H9 (cell line): ENCODE measurements at places on chromosomes 7 and 10. TPM values are rescaled to one million over a fixed set of nuclear protein-coding genes. Genes with fewer than 3 reads are reported as not detected.
A peak's percentile ranks its signal among the peaks of the same experiment; 100 is the strongest.

The ASIC3 gene
- 1.7 and 2.3 TPM in 2 replicates for total RNA-seq

The IFIT1B gene
- not detected in 2 replicates for total RNA-seq

The OPALIN gene
- not detected in 2 replicates for total RNA-seq

The CLDN3 gene
- 16.5 and 16.9 TPM in 2 replicates for total RNA-seq

The ADCYAP1R1 gene
- 7.4 and 8.9 TPM in 2 replicates for total RNA-seq

The FAM24B gene
- total RNA-seq, result not detected in 2 replicates

DNA sequence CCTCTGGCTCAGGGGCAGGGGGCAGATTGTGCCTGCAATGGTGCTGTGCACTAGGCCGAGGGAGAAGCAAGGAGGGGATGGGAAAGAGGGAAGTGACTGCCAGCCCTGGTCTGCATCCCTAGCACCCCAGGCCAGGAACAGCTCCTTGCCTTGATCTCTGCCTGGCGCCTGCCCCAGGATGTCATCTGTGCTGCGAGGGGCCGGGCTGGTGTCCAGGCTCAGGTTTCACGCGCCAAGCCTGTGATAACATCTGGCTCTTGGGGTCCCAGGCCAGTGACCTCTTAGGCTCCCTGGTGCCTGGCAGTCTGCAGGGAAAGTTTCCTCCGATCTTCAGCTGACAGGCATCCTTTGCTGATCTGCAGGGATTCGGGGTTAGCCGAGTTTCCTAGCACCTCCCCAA lies 193.5 kb upstream of the GPR26 start:
- peaks cover 2% of the 10 kb centered on the region; the same call in 1 of the 3 replicates for H3K36me3 ChIP-seq
- H3K27ac ChIP-seq, result no peak overlapping the region
- no peaks in the 10 kb centered on the region for H3K27me3 ChIP-seq
- peak; percentile 62 for DNase-seq

DNA sequence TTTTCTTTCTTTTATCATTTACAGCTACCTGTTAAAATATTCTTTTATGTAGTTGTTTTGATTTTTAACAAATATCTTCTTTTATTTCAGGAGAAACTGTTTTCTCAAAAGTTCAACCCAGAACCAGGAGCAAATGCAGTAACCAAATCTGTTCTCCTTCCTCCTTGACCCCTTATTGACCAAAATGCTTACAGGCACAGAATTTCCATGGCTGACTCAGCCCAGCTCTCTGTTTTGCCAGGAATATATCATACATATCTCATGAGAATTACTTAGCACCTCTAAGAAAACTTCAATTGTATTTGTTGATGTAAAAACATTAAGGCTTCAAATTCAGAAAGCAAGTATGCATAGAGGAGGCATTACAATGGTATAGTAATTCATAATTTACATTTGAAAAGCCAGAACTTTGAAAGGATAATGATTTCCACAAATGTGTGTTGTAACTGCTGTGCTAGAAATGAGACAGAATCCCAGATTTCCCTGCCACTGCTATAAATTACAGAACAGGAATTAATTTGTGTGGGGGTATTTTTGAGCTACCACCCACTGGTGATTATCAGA lies 2.2 kb downstream of the GSAP start:
- peaks cover 6% of the 10 kb centered on the region; the same call in 1 of the 2 replicates for H3K4me1 ChIP-seq
- H3K36me3 ChIP-seq, result no peaks in the 10 kb centered on the region
- no peak overlapping the region for H3K27ac ChIP-seq
- H3K4me3 ChIP-seq, result peak overlapping the region; percentile 11; the same call in 1 of the 3 replicates

DNA sequence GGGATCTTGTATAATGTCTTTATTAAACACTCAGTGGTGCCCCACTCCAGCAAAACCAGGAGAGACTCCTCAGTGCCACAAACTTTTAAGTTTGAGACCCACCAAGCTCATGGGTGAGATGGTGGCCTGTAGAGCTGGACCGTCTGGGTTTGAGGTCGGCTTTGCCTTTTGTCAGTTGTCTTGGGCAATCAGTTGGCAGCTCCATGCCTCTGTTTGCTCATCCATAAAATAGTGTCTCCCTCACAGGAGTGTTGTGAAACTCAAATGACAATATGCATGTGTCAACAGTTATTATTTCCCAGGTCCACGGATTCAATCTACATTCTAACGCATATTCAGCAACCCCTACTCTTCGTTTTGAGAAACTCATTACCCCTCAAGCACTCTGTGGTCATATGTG lies 367.8 kb upstream of the C7orf33 start:
- no peaks in the 10 kb centered on the region for H3K4me1 ChIP-seq
- no peaks in the 10 kb centered on the region for H3K27me3 ChIP-seq
- H3K4me3 ChIP-seq, result no peak overlapping the region
- no peak overlapping the region for H3K27ac ChIP-seq

- no peak overlapping the region for H3K27ac ChIP-seq
- DNase-seq, result no peak
- no peaks in the 10 kb centered on the region for H3K27me3 ChIP-seq
Observed at GRCh38 chr10:35497909-35498308, 107.2 kb upstream of the GJD4 start.

DNA sequence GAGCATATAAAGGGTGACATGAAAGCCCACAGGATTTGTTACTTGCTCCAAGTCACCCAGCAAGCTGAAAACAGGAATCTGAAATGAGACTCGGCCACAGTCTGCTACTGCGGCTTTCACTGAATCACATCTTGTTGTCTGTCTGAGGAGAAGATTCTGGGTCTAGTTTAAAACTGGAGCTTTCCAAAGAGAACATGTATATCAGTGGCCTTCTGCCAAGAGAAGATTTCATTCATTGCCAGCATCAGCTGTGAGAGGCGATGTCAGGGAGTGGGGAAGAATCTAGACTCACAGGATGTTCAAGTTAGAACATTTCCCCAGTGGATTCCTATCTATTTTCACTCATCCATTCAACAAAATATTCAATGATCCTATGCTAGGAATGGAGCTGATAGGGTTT lies 122.8 kb downstream of the GALNT17 start:
- H3K4me3 ChIP-seq, result no peak overlapping the region
- peak overlapping the region; percentile 20 for H3K27ac ChIP-seq
- DNase-seq, result no peak
- peaks cover 6% of the 10 kb centered on the region; the same call in 1 of the 2 replicates for H3K4me1 ChIP-seq
- H3K36me3 ChIP-seq, result peaks cover 70% of the 10 kb centered on the region

- H3K36me3 ChIP-seq, result no peaks in the 10 kb centered on the region
- no peaks in the 10 kb centered on the region for H3K4me1 ChIP-seq
- DNase-seq, result peak; percentile 50
- H3K27me3 ChIP-seq, result peaks cover 5% of the 10 kb centered on the region; the same call in 1 of the 2 replicates
- peak overlapping the region; percentile 93 for H3K4me3 ChIP-seq
Observed at GRCh38 chr7:122885583-122886356, 490 bp downstream of the CADPS2 start.

- no peaks in the 10 kb centered on the region for H3K27me3 ChIP-seq
- DNase-seq, result peak; percentile 68
- no peak overlapping the region for H3K4me3 ChIP-seq
Observed at GRCh38 chr7:117212969-117213877, 109.6 kb downstream of the WNT2 start.

GRCh38 chr7:5797716-5798115 lies 16.3 kb upstream of the RNF216 start:
- no peak overlapping the region for H3K4me3 ChIP-seq
- H3K27ac ChIP-seq, result no peak overlapping the region
- H3K4me1 ChIP-seq, result no peaks in the 10 kb centered on the region; the same call in 1 of the 2 replicates
- no peaks in the 10 kb centered on the region for H3K27me3 ChIP-seq

- no peak overlapping the region for H3K4me3 ChIP-seq
- H3K27me3 ChIP-seq, result no peaks in the 10 kb centered on the region
- H3K36me3 ChIP-seq, result no peaks in the 10 kb centered on the region
Observed at GRCh38 chr7:14894826-14895225, 7.7 kb downstream of the DGKB start.

DNA sequence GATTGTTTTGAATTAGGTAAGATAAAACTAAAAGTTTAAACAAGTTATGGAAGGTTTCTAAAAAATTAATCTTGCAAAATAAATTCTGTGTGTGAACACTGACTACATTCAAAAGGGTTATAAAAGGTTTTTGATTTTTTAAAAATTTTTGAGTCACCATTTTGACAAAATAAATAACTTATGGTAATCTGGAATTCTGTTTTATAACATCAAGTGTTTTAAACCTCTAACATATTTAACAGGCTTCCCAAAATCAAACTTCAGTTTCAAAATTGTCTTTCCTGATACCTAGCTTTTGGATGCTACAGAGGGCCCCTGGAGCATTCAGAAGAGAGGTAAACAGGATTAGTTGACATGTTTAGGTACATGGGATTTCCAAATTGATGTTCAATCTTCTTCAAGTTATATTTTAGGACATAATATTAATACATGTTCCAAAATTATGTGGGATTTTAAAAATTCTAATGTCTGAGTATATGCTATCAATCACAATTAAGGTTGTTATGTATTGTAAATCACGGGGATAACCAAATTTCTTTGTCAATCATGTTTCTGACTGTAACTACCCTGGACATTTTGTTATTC lies 8.1 kb upstream of the CPA2 start:
- H3K27me3 ChIP-seq, result no peaks in the 10 kb centered on the region
- no peak overlapping the region for H3K4me3 ChIP-seq
- no peak overlapping the region for H3K27ac ChIP-seq
- DNase-seq, result no peak
- H3K4me1 ChIP-seq, result no peaks in the 10 kb centered on the region; the same call in 1 of the 2 replicates

- no peak overlapping the region for H3K27ac ChIP-seq
- H3K36me3 ChIP-seq, result peaks cover 20% of the 10 kb centered on the region
- H3K27me3 ChIP-seq, result no peaks in the 10 kb centered on the region
- no peaks in the 10 kb centered on the region for H3K4me1 ChIP-seq
- H3K4me3 ChIP-seq, result no peak overlapping the region
Observed at GRCh38 chr7:154990964-154991540, 11.9 kb downstream of the PAXIP1 start.
